Suppressor macrophage treated with lipopolysaccharide for 4 hours (primary cell): ENCODE measurements at places on chromosomes 1 and 21.

DNA sequence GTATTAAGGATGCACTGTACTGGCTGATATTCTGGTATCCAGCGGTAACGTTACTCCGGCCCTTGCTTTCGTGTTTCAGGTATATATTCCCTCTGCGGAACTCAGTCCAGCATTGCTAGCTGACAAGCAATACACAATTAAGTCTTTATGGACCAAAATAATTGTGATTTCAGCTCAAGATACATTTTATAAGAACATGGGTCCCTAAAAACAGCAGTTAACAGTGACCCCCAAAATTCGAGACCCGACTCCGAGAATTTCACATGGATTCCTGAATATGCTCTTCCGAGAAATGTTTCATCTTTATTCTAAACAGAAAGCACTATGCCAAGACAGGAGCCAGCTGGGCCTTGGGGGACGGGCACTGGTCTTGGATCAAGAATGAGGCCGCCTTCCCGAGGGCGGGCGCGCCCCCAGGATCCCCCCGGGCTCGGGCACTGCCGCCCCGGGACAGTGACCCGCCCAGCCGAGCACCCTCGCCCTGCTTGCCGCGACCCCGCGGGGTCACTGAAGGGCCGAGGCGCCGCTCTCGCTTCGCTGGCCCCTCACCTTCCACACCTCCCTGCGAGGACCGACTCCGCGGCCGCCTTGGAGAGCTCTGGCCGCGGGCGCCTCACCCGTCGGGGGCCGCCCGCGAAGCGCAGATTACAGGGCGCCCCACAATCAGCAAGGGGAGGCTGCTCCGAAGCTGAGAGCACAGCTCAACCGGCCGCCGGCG is 610 bp downstream of the SCYL3 start:
- peak; percentile 51 for DNase-seq

DNA sequence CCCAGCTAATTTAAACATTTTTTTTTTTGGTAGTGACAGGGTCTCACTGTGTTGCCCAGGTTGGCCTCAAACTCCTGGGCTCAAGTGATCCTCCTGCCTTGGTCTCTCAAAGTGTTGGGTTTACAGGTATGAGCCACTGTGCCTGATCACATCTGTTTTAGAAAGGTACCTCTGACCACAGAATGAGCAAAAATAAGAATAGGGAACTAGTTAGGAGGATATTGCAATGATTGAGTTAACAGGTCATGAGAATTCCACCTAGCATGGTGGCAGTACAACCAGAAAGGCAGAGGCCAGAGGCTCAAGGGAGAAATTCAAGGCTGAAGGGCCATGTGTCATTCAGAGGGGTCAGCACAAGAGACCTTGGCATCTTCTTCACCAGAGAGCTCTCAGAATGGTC is 49.6 kb downstream of the ELAPOR1 start:
- DNase-seq: no peak

DNA sequence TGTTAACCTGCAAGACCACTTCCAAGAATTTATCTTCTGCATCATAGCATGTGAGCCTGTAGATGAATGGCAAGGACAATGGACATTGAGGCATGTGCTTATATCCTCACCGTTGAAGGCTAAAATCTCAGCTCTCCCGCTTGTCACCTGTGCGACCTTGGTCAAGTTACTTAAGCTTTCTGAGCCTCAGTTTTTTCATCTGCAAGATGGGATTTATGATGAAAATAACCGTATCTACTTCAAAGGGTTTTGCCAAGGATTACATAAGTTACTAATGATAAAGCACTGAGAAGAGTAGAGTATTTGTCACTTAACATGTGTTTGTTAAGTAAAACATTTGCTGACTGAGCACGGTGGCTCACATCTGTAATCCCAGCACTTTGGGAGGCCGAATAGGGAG is 14.9 kb downstream of the RAP1GAP start:
- no peak for DNase-seq

- DNase-seq: no peak
Measured at GRCh38 chr1:21536218-21536617, 27.0 kb downstream of the ALPL start.
